Right kidney (tissue), 9 donors: ENCODE measurements at places on chromosomes 16 and 17.
A peak's percentile ranks its signal among the peaks of the same experiment; 100 is the strongest.

- DNase-seq = no peak
These were observed 44.6 kb upstream of the ZNF750 start for GRCh38 chr17:82884341-82884969.

- no peak for DNase-seq
These were observed 303.7 kb upstream of the PMFBP1 start for GRCh38 chr16:72475688-72476087.

GRCh38 chr16:66953462-66954096 lies 7.5 kb upstream of the CES3 start:
- DNase-seq = no peak

DNA sequence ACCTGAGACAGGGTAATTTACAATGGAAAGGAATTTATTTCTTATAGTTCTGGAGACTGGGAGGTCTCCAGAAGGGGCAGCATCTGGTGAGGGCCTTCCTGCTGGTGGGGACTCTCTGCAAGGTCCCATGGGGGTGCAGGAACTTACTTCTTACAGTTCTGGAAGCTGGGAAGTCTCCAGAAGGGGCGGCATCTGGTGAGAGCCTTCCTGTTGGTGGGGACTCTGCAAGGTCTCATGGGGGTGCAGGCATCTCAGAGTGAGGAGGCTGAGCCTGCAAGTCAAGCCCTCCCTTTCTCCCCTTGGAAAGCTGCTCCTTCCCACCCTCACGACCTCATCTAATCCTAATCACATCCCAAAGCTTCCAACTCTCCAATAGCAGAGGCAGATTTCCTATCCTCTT lies 157.4 kb downstream of the FOXL1 start:
- DNase-seq = no peak

- peak; percentile 80 for DNase-seq
These were observed at the start of gene PCYT2 for GRCh38 chr17:81911277-81911961. PCYT2 (minus strand) TSS chr17:81911399; CDS start chr17:81911355, 44 bp downstream.

GRCh38 chr16:66130296-66130905 lies 236.1 kb upstream of the CDH5 start:
- DNase-seq = no peak
